Frontal cortex (tissue), 4 donors: ENCODE measurements at places on chromosomes 16 and 17. TPM values are rescaled to one million over a fixed set of nuclear protein-coding genes. Genes with fewer than 3 reads are reported as not detected.

Gene ITGAD
- not detected for total RNA-seq

Gene HOXB2
- not detected for total RNA-seq

Gene SCARF1
- 3.3 TPM for total RNA-seq

Gene PTGES3L
- 2.9 TPM for total RNA-seq

Gene EVPLL
- total RNA-seq: not detected

Gene KRTAP9-4
- not detected for total RNA-seq

Gene LUC7L3
- total RNA-seq: 115 TPM

Gene PMP22
- 9.4 TPM for total RNA-seq

Gene DPEP3
- not detected for total RNA-seq

Gene C17orf107
- total RNA-seq: 2.4 TPM

Gene UTS2R
- total RNA-seq: not detected

Gene FMNL1
- total RNA-seq: 4.1 TPM

Gene MARVELD3
- not detected for total RNA-seq

Gene CCL17
- not detected for total RNA-seq

Gene ABI3
- 0.41 TPM for total RNA-seq

Gene TBC1D3
- not detected for total RNA-seq

Gene PPY
- not detected for total RNA-seq

Gene SLFN14
- 0.41 TPM for total RNA-seq

Gene TRIM72
- total RNA-seq: 1.2 TPM

Gene KCTD19
- under 0.01 TPM for total RNA-seq

Gene SPNS3
- total RNA-seq: 0.41 TPM

Gene PLA2G10
- not detected for total RNA-seq

Gene ADCY7
- 9.8 TPM for total RNA-seq

Gene TNP2
- total RNA-seq: not detected

Gene DHX8
- total RNA-seq: 40.8 TPM

Gene KRT24
- not detected for total RNA-seq

Gene DPEP1
- 2.4 TPM for total RNA-seq

Gene HYDIN
- 19.2 TPM for total RNA-seq

Gene FOXC2
- total RNA-seq: 0.41 TPM

Gene EIF3CL
- 121 TPM for total RNA-seq

Gene CASKIN2
- 6.1 TPM for total RNA-seq

Gene TLE7
- not detected for total RNA-seq

Gene CCDC182
- total RNA-seq: not detected

Gene AIPL1
- total RNA-seq: not detected

Gene PABPN1L
- total RNA-seq: not detected

Gene NHLRC4
- total RNA-seq: 0.41 TPM

Gene CTRB2
- not detected for total RNA-seq

Gene NPIPB13
- 1.2 TPM for total RNA-seq

Gene BICDL2
- total RNA-seq: not detected

Gene G6PC3
- total RNA-seq: 11.4 TPM

Gene TEX19
- total RNA-seq: not detected

Gene MMP28
- total RNA-seq: 9.4 TPM

Gene PRR35
- not detected for total RNA-seq

Gene SCNN1B
- total RNA-seq: not detected

Gene NPIPA5
- 0.82 TPM for total RNA-seq

Gene MGAT5B
- 16.3 TPM for total RNA-seq

Gene MT4
- total RNA-seq: not detected

Gene CCL3
- total RNA-seq: 2.0 TPM
